Activated naive CD4-positive, alpha-beta T cell (primary cell): ENCODE measurements at places on chromosomes 6 and 20.

GRCh38 chr20:50336661-50337060, 146.0 kb downstream of the CEBPB start:
- no peak for DNase-seq

DNA sequence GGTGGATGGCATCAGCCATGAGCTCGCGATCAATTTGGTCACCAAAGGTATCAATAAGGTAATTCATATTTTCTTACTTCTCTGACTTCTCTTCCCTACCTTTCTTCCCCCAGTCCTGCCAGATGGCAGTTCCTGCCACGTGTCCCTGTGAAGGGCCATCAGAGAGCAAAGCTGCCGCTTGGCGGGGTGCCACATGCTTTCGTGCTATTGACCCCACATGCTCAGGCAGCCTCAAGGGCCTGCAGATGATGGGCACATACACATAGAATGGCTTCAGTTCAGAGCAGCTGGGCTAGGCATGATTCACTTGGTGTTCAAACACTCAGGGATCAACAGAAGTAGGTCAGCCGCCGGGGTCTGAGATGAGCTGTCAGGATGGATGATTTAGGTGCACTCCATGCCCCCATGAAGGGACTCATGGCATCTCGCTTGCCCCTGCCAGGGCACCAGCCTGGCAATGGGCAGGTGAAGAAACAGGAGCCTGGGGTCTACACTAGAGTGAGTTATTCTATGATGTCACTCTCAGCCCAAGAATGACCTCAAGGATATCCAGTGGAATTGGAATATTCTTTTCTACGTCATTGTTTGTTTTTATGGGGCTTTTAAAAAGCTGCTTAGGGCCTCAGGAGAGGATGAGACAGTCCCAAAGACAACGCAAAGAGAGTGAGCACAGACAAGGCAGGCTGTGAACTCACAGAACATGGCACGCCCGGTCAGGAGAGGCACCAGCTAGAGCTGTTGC, 25.5 kb downstream of the BANF2 start:
- no peak for DNase-seq

DNA sequence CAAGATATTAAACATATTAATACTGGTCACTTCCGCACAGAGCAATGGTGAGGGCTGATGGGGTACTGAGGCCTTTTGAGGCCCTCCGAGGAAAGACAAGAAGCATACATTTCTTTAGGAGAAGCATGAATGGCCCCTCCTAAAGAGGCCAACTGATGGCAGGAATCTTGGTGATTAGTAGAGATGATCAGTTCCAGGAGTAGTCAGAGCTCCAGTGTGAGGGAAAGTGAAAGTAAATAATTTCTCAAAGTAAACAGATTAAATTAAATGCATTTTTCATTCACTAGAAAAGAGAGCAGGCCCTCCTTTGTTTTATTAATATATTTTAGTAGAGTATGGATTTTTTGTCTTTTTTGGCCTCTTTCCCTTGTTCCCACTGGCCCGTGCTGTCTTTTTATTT, 38.2 kb downstream of the NOX3 start:
- DNase-seq = no peak

DNA sequence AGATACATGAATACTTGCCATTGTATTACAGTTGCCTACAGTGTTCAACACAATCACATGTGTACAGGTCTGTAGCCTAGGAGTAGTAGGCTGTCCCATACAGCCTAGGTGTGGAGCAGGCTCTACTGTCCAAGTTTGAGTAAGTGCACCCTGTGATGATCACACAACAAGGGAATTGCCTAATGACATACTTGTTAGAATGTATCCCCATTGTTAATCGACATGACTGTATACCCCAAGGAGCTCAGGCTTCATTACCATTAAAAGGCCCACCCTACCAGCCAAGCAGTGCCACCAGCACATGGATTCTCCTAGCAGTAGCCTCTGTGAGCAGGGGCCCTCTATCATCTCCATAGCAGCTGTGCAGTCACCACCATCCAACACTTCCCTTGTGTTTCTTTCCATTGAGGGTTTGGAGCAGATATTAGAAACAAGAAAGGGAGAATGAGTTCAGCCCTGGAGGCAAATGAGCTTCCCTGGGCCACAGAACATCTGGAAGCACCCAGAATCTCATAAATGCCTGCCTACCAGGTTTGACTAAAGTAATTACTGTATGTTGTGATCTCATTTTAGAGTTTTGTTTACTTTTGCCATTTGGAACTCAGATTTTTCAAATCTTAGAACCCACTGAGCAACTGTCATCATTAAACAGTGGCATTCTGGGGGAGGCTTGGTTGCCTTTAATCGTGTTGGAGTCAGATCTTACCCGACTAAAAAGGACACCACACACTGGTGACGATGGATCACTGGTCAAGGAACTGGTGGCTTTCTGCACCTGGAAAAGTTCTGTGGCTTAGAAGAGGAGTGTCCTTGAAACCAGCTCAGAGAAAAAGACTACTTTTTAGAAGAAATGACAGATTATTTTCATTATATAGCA, 104.9 kb downstream of the TULP4 start:
- DNase-seq = no peak

DNA sequence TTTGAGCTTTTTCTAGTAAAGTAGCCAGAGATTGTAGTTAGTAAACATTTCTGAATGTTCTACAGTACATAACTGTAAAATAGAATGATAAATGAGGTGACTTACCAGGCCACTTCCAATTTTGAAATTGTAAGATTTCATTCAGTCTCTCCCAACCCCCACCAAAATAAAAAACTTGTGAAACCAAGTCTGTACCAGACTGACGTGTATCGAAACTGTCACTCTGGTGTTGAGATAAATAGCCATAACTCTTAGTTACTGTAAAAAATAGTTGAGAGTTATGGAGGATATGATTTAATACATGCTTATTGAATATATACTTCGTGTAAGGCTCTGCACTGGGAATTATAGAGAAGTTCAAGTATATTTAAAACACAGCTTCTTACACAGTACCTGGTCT, 455.7 kb downstream of the PLCB1 start:
- no peak for DNase-seq

GRCh38 chr6:92446052-92446451, 973.3 kb downstream of the EPHA7 start:
- no peak for DNase-seq

GRCh38 chr20:23393996-23394775, 27.1 kb downstream of the NAPB start:
- DNase-seq = no peak

- no peak for DNase-seq
These were observed 211.1 kb downstream of the OGFRL1 start for GRCh38 chr6:71499667-71500066.

DNA sequence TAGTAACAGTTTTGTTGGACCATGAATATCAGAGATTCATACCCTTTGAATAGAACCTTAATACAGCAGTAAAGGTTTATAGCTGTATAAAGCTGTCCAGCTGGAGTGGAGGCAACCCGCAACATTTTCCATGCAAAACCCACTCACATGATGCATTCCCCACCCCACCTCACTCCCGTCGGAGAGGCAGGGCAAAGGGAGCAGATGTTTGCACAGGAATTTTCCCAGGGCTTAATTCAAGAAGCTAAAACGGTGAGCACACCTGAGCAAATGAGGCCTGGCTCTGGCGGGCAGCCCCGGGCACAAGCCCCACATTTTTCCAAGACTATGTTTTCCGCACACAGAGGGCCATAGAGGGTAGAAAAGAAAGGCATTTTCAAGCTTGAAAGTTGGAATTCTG, 191.7 kb downstream of the FOXC1 start:
- DNase-seq = no peak

GRCh38 chr6:72740135-72740534, 118.3 kb downstream of the KCNQ5 start:
- DNase-seq = no peak

- no peak for DNase-seq
These were observed 162.0 kb upstream of the ECI2 start for GRCh38 chr6:4297348-4297747.

GRCh38 chr20:44071057-44071456, 115.9 kb downstream of the JPH2 start:
- no peak for DNase-seq

- no peak for DNase-seq
These were observed 157.7 kb downstream of the ID4 start for GRCh38 chr6:19994909-19995308.

GRCh38 chr6:44011350-44011920, 115.8 kb downstream of the MRPL14 start:
- DNase-seq = no peak

GRCh38 chr20:58598211-58599015, 52.7 kb upstream of the STX16 start:
- no peak for DNase-seq

GRCh38 chr20:22303523-22303922, 280.8 kb downstream of the FOXA2 start:
- DNase-seq = no peak

- no peak for DNase-seq
These were observed 37.0 kb downstream of the EFHC1 start for GRCh38 chr6:52457096-52457495.

GRCh38 chr6:42821846-42822245, 40.0 kb downstream of the BICRAL start:
- DNase-seq = no peak

DNA sequence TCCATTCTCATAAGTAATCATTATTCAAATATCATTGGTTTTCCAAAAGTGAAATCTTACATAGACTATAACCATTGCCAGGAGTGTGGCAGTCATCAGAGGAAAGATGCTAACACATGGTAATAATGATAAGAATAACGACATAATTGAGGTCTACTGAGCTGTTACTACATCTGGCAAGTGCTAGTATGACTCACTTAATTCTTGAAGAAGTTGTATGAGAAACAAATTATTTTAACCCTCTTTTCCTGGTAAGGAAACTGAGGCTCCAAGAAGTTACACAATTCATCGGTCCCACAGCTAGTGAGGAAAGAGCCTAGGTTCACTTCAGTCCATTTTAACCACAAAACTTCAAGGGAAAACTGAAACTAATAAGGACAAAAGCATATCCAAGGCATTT, 335.6 kb upstream of the BTBD3 start:
- DNase-seq = no peak

GRCh38 chr6:121858310-121858709, 422.9 kb downstream of the GJA1 start:
- no peak for DNase-seq

DNA sequence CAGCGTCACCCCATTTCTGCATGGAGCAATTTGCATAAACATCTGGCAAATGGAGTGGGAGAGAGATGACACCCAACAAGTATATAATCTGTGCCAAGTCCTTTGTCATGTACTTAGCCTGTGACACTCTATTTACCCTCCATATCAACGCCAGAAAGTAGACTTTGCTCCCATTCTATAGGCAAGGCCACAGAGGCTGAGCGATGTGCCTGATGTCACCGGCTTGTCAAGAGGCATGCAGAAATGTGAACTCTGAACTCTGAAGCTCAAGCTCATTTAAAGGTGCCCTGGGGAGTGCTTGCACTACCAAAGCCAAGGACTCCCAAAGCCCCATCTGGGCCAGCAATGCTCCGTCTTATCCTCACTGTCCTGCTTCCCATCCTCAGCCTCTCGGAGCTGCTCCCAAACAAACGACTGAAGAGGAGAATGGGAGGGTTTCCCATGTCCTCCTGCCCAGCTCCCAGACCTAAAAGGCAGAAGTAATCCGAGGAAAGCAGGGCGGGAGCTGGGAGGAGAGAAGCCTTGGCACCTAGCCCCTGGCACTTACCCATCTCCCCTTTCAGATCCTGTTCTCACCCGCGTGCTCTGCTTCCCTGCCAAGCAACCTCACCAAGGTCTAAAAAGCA, 9.2 kb downstream of the CPNE5 start:
- no peak for DNase-seq

GRCh38 chr6:46909371-46909770, 12.4 kb downstream of the ADGRF5 start:
- DNase-seq = no peak

- no peak for DNase-seq
These were observed 287.8 kb upstream of the RNF24 start for GRCh38 chr20:4303136-4303535.
